ENCODE measurements at places on chromosomes 2 and 18.

DNA sequence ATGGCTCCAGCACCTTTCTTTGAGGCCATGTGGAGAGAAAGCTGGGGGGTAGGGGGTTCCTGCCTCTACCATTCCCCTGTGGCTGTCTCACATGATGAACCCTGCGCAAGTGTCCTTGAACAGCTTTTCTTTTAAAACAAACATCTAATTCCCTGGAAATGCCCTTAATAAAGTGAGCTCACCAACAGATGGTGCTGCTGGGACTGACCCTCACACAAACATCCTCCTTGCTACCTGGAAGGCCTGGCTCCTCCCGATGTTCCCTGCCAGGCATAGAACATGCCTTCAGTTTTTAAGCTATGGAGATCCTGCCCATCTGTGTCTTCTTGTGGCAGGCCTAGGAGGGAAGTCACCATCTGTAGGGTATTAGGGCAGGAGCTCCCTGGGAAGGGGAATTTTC lies 60.7 kb upstream of the GATA6 start:
- DNase-seq, result no peak

DNA sequence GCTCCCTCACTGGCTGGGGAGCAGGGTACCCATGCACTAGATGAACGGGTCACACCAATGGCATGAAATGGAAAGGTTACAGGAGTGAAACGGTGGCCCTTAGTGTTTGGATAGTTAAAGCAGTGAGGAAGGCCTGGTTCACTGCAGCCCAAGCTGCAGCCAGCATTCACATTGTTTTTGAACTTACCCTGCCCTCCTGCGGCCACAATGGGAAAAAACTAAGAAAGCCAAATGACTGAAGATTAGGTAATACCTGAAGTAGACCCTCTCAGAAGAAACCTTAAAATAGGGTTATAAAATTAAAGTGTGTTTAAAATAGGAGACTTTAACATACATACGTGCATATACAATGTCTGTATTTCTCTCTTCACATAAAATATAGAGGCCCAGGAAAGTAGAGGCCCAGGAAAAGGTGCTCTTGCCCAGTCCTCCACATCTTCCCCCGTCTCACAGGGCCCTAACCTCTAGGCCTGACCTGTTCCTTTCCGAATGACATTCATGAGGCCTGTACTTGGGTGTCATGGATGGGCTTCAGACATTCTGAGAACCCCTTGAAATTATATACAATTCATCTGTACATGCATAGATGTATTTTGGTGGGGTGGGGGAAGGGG lies 33.3 kb downstream of the DOK1 start:
- no peak for DNase-seq

- DNase-seq, result no peak
These were observed 272.6 kb upstream of the HS6ST1 start for GRCh38 chr2:128591022-128591860.

DNA sequence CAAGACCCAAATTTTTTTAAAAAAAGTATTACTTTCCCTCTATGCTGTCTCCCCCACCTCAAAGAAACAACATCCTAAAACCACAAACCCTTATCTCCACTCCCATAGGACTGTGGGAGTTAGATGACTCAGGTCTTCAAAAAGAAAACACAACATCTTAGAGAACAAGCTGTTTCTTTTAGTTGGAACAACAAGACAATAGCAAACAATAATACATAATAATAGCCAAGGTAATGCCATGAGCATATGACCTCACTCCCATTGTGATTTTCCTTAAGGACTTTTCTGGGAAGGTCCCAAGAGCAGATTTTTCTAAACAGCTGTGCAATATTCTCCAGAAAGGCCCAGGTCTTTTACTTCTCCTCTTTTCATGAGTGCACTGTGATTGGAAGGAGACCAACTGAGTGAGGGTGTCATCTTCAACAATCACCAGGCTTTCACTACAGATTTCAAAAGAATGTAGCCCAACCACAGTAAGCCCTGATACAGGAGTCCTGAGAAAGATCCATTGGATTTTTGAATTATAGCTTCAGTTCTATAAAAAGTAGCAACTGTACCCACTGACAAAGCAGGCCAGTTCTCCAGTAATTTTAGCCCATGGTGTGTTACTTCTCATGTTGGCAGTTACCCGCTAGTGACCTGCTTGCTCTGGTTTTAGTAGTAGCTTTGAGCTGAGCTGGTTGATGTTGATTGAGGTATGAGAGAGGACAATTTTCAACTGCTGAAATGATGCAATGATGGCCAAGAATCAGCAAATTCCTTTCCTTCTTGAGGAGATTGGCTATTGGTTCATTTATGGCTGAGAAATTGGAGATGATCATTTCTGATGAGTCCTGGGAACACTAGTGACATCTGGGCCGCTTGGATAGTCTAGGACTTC lies 144.5 kb upstream of the TCF4 start:
- no peak for DNase-seq

GRCh38 chr18:35998967-35999366 lies 26.5 kb downstream of the RMP24 start:
- DNase-seq, result no peak

DNA sequence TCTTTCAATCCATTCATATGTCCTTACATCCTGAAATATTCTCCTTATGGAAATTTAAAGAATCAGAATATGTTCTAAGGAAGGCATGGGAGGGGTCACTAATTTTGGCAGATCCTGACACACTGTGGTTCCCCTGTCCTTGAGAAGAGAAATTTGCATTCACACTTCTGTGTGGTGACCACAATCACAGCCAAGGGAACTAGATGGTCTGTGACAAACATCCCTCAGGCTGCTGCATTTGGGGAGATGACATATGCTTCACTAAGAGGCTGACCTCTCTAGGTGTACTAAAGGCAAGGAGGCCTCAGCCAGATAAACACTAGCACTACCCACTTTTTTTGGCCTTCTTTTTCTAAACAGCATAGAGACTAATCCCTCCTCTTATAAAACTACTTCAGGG lies 129.6 kb downstream of the MREG start:
- no peak for DNase-seq

DNA sequence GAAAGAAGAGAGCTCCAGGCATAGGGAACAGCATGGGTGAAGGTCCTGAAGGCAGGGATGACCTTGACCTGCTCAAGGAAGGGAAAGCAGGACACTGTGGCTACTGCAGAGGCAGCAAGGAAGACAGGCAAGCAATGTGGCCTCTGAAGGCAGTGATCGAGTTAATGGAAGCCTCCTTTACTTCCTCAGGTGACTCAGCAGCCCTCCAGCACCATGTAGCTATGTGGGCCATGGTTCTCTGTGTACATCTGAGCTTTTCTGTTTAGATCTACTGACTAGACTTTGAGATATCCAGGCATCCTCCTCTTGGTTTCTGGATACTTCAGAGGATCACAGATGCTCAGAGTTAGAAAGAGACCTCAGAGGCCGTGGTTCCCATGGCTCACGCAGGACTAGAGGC lies 107.3 kb upstream of the PID1 start:
- no peak for DNase-seq

DNA sequence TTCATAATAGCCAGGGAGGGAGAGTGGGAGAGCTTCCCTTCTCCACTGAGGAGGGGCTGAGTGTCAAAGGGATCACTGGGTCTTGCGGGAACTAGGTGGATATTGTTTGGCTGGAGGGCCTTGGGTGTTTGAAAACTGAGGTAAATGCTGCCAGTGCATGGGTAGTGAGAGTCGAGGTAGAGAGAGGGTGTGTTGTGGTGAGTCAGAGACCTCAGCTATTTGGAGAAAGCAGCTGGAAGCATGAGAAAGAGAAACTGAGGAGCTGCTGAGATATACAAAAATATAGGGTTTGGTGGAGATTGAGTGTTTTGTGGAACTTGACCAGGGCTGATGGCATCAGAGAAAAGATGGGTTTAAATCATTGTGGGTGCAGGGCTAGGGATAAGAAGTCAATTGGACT lies 127.0 kb upstream of the CCDC195 start:
- no peak for DNase-seq

DNA sequence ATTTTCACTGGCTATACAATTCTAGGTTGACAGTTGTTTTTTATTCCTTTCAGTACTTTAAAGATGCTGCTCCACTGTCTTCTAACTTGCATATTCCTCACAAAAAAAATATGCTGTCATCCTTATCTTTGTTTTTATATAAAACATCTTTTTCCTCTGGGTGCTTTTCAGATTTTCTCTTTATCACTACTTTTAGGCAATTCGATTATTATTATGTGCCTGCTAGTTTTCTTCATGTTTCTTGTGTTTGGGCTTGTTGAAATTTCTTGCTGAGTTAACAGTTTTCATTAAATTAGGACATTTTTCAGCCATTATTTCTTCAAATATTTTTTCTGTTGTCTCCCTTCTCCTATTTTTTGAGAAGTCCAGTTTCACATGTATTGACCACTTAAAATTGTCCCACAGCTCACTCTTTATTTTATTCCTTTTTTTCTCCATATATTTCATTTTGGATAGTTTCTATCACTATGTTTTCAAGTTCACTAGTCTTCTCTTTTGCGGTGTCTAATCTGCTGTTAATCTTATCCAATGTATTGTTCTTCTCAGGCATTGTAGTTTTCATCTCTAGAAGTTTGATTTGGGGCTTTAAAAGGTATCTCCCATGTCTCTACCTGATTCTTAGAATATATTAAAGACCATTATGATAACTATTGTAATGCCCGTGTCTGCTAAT lies 205.1 kb upstream of the SIX3 start:
- DNase-seq, result no peak

DNA sequence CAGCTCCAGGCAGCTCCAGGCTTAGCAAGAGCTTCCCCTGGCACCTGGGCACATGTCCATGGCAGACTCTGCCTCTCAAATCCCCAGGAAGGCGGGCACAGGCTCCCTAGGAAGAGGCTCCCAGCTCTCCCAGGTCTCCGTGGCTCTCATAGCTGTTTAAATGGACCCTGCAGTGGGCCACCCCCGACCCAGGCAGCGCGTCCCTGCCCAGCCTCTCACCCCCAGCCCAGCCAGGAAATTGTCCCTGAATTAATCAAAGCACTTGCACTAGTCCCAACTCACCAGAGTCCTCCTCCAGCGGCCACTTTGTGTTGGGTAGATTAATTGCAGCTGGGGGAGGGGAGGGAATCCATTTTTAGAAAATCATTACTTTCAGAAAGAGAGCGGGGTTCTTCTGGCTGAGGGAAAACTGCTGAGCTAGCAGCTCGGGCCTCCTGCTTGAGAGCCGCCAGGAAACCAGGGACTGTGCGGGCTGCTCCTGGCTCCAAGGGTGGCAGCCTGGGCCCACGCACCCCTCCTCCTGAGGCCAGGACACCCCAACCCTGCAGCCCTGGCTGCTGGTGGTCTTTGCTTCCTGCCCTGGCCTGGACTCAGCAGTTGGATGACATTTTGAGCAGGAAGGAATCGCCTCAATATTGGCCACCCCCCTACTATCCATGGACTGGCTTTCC lies 36.0 kb downstream of the SMAD7 start:
- no peak for DNase-seq

GRCh38 chr18:25651553-25651952 lies 299.6 kb upstream of the ZNF521 start:
- DNase-seq, result no peak

DNA sequence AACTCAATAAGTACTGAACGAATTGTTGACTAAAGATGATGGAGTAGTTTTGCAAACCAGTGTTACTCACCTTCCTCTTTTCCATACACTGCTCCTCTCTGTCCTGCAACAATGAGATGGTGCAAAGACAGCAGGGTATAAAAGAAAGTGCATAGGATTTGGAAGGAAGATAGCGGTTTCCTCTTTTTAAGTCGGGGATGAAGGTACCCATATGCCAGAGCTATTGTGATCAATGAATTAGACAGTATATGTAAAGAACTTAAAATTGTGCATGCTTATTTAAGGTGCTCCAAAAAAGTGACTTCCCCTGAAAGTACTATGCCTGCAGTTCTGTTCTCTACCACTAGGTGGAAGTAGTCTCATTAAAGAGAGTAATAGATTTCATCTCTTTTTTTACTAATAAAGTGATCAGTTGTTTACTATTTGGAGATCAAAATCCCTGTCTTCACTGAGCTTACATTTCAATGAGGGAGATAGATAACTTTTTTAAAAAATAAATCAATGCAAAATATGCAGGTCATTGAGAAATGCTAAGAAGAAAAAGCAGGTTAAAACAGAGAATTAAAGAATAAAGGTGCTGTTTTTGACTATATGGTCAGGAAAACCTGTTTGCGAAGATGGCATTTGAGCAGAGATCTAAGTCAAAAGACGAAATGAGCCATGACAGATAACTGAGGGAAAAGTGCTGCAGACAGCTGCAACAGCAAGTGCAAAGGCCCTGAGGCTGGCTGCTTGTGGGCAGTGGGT lies 339.7 kb upstream of the SLC14A2 start:
- no peak for DNase-seq

DNA sequence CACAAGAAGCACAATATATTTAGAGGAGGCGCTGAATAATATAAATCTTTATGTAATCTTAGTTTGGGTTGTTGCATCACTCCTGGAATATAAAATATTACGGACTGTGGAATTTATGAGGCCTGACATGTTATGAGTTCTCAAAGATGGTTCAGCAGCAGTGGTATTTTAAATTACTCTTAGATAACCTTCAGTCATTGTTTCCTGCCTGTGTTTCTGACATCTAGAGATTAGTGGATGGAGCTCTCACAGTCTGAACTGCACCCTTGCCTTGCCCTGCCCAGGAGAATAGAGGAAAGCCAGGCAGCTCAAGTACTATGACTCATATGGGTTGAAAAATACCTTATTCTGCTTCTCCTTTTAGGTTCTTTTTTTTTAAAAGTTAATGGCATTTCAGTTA lies 70.0 kb downstream of the ACSL3 start:
- no peak for DNase-seq

GRCh38 chr2:168567836-168568235 lies 111.8 kb downstream of the CERS6 start:
- DNase-seq, result no peak

DNA sequence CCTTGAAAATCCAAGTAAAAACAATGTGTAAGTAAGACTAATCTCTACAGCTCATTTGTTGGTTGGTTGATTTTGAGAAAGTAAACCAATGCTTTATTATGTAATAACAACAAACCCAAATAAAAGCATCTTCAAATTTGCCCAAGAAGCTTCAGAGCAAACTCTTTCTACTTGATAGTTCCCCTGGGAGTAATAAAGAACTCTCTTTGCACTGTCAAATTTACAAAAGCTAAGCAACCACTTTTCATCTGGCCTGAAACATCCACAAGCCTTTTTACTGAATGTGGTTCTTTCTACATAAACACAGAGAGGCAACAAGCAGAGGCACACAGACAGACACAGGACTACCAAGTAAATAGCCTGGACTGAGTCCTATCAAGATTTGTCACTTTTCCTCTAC lies 28.8 kb upstream of the CACNB4 start:
- no peak for DNase-seq

GRCh38 chr2:61926531-61927477 lies 21.3 kb downstream of the COMMD1 start:
- DNase-seq, result no peak

DNA sequence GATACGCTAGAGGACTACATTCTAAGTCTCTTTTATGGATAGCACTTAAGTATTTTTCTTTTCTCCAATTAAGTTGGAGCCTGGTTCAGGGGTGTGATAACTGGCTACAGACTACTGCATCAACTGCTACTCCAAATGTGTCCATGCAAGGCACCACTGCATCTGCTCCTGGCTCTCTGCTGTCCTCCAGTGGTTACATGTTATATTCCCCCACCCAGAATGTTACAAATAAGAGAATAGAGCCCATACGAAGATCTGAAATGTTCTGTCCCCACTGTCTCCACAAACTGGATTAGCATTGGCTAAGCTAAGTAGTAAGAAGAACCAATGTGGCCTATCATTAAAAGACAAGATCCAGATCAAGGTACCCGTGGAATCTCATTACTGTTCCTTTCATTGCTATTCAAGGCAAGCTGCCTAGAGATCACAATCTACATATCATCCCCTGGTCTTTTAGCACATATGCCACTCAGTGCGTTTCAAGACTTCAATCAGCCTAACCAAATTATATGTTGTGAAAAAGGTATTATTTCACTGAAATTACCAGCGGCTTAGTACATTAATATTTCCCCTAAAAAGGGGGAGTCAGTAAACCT lies 308.3 kb upstream of the SLC8A1 start:
- DNase-seq, result peak; percentile 21

Data from NCI-H1417 treated with DMSO at 0.1 percent for 48 hours (cell line).